ENCODE measurements at places on chromosomes 5 and 9.

DNA sequence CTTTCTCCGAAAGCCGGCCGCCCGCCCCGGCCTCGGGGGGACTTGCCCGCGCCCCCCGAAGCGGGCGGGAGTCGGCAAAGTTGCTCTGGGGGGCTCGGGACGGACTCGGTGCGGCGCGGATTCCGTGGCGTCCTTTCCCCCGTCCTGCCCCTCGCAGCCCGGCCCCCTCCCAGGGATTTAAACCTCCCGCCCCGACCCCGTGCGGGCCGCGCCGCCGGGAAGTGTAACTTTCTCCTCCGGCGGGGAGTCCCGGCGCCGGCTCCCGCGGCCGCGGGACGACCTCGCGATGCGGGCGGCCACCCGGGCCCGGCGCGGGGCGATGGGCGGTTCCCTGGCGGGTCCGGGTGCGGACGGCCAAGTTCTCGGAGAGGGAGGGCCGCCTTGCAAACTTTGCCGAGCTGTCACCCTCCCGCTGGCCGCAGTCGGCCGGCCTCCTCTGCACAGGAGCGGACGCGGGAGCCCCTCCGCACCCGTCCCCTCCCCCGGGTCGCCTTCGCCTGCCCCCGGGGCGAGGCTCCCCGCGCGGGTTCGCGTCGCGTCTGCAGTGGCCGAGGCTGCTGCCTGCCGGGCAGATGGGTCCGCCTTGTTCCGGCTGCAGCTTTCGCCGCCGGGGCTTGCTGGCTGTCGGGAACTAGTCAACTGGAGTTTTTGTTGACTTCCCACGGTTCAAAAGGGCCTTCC is 732 bp downstream of the PBX3 start:
- no peak for DNase-seq

DNA sequence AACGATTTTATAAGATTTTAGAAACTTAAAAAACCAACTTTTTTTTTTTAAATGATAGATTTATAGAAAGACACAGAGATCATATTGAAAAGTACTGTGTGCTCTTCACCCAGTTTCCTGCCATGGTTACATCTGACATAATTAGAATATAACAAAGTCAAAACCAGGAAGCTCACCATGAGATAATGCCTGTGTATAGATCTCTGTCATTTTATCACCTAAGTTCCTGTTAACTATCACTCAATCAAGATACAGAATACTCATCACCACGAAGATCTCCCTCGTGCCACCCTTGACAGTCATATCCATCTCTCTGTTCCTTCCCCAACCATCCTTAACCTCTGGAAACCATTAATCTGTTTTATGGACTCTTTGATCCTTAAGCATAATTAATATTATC is 39.1 kb downstream of the POC5 start:
- no peak for DNase-seq

- peak; percentile 38 for DNase-seq
Measured at GRCh38 chr5:152811988-152812387, 406.9 kb upstream of the NMUR2 start.

DNA sequence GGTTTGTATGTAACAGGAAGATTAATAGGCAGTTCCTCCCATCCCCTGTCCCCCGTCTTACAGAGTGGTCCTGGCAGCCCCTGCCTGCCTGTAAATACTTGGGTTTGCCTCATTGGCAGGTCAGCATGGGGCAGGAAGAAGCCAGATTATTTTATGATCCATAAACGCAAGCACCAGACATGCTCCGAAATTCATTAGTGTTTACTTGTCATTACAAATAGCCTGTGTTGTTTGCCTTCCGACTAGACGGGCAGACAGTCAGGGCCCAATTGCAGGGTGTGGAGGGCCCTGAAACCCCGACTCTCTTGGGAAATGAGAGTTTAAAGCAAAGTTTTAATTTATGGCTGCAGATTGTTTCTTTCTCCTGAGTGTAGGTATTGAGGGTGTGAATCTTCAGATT is 97.2 kb downstream of the RALGPS1 start:
- no peak for DNase-seq

GRCh38 chr9:127786773-127787104 is 905 bp downstream of the CDK9 start:
- no peak for DNase-seq

DNA sequence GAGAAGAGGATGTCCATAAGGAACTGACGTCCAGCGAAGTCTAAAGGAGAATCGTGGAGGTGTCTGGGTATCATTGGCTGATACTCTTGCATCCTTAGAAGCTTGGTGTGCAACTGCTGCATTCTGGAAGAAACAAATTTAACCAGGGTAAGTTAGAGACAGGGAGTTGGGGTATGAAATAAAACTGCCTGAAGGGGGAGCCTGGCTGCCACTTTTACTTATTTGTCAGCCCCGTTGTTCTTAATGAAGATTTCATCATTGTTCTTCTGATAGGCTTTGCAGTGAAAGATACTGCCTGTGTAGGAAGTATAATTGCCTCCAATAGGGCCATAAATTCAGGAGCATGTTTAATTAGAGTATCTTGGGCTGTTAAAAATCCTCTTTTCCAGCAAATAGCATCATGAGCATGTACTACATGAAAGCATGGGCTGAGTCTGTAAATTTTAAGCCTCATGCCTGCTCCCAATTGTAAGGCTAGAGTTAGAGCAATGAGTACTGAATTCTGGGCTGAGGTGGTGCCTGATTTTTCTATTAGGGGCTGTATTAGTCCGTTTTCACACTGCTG is 1264.5 kb upstream of the ACO1 start:
- peak; percentile 27 for DNase-seq

DNA sequence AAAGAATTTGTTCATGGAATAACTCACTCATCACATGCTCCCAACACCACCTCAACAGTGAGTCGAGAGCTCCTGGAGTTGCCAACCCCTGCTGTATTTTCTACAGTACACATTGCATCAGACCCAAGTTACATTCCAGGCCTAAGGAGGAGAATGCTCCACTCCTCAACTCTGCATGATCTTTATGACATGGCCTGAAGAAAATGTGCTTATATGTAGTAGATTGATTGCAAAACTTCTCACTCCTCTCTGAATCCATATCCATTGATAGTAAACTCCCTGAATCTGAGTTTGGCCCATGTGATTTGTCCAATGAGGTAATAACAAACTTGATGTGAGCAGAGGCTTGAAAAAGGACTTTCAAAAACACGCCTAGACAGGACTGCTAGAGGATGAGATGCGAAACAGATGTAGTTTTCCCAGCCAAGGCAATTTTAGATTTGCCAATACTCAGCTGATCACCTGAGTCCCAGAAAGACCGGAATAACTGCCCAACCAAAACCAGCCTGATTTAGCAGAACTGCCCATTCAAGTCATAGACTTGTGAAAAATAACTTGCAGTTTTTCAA is 29.0 kb upstream of the PAPPA start:
- DNase-seq: no peak

GRCh38 chr5:42005561-42006153 is 80.6 kb downstream of the FBXO4 start:
- DNase-seq: no peak

- no peak for DNase-seq
Measured at GRCh38 chr5:132023258-132024116, 12.0 kb upstream of the ACSL6 start.

DNA sequence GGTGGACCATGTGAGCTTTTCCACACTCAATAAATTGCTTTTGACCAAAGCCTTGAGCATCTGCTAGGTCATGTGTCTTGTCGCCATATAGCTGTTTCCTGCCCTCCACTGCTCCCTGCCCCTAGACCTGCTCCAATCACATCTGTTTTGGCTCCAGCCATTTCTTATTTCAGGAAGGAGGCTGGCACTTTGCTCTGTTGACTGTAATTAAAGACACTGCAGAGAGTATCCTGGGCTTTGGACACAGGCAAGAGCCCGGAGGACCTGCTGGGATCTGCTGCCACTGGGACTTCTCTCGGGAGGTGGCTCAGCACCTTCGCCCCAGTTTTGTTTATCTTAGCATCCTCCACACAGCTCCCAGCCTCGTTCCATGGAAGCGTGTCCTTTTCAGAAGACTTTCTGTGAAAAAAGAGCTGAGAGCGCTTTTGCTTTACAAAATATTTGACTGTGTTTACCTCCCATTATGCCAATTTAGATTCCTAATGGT is 153.2 kb downstream of the MED10 start:
- DNase-seq: no peak

- DNase-seq: no peak
Measured at GRCh38 chr9:21028466-21028865, 3.0 kb downstream of the HACD4 start.

DNA sequence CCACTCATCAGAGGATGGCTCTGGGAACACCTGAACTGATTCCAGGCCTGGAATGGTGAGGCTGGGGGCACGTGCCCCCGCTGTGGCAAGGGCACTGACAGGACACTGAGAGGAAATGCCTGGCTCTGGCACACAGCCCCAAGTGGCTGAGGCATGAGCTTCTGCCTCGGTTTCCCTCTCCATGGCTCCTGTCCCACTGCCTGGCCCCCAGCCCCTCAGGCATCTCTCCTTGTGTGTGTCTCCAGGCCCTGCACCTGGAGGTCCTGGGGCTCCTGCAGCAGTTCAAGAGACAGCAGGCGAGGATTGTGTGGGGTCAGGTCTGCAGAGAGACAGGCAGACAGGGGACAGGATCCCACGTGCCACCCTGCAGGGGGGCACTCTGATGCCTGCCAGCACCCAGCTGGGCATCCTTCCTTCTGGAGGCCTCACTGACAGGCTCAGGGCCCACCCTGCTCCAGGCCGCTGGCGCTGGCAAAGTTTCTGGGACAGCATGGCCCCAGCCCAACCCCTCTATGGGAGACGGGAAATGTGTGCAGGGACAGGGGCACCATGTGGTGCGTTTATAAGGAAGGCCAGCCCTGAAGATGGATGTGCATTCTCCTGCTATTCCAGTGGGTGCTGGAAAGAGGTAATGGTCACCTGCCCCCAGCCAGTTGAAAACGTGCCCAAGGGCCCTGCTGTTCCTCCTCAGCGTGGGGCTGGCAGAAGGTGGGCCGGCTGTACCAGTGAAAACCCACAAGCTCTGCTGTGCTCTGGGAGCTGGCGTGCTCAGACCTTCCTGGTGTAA is 66.0 kb downstream of the RASGEF1C start:
- DNase-seq: no peak

DNA sequence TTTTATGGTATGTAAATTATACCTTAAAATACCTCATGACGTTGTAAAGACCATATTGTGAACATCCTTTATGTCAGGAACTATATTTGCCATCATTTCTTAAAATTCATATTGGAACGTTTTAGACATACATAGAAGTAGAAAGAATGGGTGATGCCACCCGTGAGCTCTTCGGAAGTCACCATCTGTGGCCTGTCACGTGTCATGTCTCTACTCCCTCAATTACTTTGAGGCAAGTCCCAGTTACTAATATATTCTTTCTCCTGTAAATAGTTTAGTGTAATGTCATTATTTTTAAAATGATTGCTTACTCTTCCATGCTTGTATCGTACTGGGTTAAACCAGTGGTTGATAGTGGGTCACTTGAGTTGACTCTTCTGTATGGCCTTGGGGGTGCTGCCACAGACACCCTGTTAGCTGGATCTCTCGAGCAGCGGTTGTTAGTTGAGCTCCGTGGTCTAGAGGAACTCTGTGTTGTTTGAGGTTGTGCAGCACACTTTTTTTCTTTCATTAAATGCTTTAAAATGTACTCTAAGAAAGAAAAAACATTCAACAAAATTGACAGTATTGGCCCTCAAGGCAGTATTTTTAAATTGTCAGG is 66.2 kb downstream of the TRIO start:
- no peak for DNase-seq

DNA sequence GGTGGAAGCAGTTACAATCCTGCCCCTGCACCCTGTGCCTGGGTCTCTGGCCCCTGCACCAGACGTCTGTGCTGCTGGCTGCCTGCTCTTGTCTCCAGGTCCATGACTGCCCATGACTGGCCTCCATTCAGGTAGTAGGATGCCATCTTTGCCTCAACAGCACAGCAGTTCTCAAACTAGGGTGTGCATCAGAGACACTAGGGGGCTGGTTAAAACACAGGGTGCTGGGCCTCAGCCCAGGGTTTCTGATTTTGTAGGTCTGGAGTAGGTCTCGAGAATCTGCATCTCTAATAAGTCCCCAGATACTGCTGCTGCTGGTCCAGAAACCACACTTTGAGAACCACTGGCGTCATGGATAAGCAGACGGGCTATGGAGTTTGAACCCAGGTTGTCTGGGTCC is 24.0 kb downstream of the COL15A1 start:
- no peak for DNase-seq

GRCh38 chr9:77883846-77884771 is 147.5 kb downstream of the GNAQ start:
- DNase-seq: no peak

DNA sequence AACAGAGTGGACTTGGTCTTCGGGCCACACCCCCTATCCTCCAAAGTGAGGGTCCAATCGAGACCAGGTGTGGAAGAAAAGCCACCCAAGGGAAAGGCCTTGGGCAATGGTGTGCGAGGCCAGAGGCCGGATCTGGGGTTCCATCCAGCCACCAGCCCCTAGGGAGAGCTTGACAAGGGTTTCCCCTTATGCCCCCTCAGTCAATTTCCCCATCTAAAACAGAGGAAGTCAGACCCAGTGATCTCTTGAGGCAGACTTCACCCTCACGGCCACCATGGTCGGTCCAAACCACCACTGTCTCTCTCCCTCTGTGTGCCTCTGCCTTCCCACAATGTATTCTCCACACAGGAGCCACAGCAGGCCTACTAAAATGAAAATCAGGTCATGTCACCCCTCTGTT is 82.9 kb downstream of the C5orf15 start:
- DNase-seq: no peak

GRCh38 chr9:110170357-110171257 is 37.4 kb downstream of the C9orf152 start:
- no peak for DNase-seq

- no peak for DNase-seq
Measured at GRCh38 chr5:83554133-83554532, 82.6 kb downstream of the VCAN start.

GRCh38 chr5:77356740-77357139 is 135.4 kb downstream of the WDR41 start:
- DNase-seq: no peak

DNA sequence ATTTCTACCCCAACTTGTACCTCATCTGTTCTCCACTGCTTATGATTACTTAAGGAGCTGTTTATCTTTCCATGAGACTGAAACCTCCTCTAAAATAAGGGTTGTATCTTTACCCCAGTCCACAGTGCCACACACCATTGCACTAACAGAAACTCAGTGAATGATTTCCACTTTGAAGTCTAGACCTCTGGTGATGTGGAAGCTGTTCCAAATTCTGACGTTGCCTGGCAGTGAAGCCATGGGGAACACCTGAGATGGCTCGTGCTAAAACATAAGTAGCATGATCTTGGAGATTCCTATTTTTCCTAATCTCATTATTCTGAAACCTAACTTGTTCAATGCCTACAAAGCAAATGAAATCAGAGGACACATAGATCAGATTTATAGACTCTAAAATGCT is 583.2 kb downstream of the EBF1 start:
- no peak for DNase-seq

GRCh38 chr5:139692148-139692547 is 44.0 kb downstream of the CXXC5 start:
- no peak for DNase-seq

DNA sequence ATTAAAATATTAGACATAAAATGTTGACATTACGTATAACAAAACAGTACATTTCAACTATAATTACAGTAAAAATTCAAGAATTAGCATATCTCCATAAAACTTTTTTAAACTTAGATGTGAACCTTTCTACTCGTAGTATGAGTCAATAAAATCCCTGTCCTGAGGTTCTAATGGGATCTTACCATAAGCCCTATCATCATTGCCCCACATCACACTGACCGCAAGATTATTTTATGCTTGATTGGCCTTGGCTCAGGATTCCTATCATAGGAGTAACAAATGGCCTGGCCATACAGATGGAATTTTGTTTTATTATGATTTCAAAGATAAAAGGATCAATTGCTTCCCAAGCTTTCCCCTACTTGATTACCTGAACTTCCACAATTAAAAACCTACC is 238.3 kb downstream of the MEF2C start:
- no peak for DNase-seq

GRCh38 chr9:35695943-35696401 is 6.2 kb upstream of the TPM2 start:
- DNase-seq: no peak

Data from SK-N-DZ (cell line).